ENCODE measurements at places on chromosomes 1 and 21. TPM values are rescaled to one million over a fixed set of nuclear protein-coding genes. Genes with fewer than 3 reads are reported as not detected.

The RASSF5 gene
- 0.23 TPM for polyA plus RNA-seq

The PDZK1IP1 gene
- 0.52 TPM for polyA plus RNA-seq

The TNFRSF1B gene
- 65.3 TPM for polyA plus RNA-seq

The UROD gene
- polyA plus RNA-seq, result 636 TPM

The WNT4 gene
- polyA plus RNA-seq, result 0.08 TPM

The DNAJC28 gene
- 0.32 TPM for polyA plus RNA-seq

The SLFNL1 gene
- 0.14 TPM for polyA plus RNA-seq

The KRTAP11-1 gene
- not detected for polyA plus RNA-seq

The NPL gene
- 0.14 TPM for polyA plus RNA-seq

DNA sequence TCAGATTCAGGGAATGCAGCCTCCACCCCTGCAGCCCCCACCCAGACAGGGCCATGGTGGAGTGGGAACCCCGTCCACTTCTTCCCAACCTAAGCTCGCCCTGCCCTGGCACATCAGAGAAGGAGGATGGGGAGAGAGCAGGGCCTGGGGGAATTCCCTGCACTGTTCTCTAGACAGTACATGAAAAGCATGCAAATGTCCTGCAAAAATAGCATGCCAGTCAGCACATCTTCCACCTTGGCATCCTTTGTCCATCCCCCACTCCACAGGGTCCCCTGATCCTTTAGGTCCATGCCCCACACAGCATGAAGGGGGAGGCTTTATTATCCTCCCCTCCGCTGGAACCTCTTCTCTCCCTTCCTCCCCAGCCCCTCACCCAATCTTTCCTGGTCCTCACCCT lies 35.0 kb upstream of the RD3 start:
- no peak for DNase-seq

GRCh38 chr1:54479841-54480524 lies 68.0 kb upstream of the ACOT11 start:
- DNase-seq, result no peak

DNA sequence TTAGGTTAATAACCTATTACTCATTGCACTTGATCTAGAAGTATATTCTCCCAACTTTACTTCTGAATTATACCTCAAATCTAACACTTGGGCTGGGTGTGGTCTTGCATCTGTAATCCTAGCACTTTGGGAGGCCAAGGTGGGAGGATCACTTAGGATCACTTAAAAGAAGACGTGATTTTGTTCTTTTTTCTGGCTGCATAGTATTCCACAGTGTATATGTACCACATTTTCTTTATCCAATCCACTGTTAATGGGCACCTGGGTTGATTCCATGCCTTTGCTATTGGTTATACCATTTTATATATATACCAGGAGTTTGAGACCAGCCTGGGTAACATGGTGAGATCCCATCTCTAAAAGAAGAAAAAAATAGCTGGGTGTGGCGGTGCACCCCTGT lies 48.5 kb upstream of the TSNAX start:
- DNase-seq, result no peak

GRCh38 chr1:157819896-157820295 lies at the start of gene FCRL1:
Gene FCRL1, minus strand, starts transcription at chr1:157820120. Its CDS starts 83 bp downstream, at chr1:157820037.
- no peak for DNase-seq

DNA sequence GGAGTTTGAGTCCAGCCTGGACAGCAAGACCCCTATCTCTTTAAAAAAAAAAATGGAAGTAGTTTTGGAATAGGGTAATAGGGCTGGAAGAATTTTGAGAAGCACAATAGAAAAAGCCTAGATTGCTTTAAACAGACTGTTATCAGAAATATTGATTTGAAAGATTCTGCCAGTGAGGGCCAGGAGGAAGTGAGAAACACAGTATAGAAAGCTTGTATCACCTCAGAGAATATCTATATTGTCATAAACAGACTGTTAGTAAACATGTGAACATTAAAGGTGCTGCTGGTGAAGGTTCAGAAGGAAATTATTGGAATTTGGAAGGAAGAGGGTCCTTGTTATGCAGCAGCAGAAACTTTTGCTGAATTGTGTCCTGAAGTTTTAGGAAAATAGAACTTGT lies 24.8 kb upstream of the PSEN2 start:
- no peak for DNase-seq

- DNase-seq, result no peak
These were observed 5.8 kb downstream of the PRKCZ start for GRCh38 chr1:2055911-2056575.

DNA sequence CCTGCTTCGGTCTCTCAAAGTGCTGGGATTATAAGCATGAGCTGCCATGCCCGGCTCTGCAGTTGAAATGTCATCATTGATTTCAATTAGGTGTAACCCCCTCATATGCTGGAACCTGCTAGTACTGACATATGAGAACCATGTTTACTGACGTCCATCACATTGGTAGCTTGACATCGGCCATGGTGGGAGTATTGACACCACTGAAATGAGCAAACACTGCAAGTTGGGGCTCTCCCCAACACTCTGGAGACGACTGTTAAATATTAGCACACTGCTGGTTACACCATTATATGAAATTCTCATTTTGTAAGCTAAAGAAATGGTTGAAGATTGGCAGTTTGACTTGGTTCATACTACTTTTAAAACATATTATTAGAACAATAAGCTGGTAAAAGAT lies 63.7 kb downstream of the CNST start:
- no peak for DNase-seq

- no peak for DNase-seq
These were observed 61.4 kb downstream of the TMEM200B start for GRCh38 chr1:29062157-29062942.

- DNase-seq, result peak; percentile 78
These were observed 7.7 kb downstream of the VSIG8 start for GRCh38 chr1:159854693-159855192.

DNA sequence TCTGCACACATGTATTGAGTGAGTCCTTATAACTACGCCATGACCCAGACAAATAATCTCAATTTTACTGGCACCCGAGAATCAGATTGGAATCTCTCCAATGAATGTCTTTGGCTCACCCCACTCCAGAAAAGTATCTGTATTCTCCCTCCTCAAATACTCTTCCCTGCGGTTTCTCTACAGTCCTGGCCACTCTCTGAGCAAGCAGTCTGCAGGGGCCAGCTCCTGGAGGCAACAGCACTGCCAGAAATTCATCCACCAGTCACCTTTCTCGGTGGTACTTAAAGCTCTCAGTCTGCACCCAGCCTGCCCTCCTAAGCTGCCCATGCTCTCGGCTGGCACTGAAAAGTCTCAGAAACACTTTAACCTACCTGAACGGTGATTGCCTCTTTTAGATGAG lies 16.1 kb upstream of the LYST start:
- no peak for DNase-seq

GRCh38 chr1:110634455-110635311 lies 28.5 kb upstream of the KCNA2 start:
- DNase-seq, result no peak

GRCh38 chr1:235712812-235713211 lies 63.2 kb upstream of the GNG4 start:
- no peak for DNase-seq

GRCh38 chr1:235838021-235838420 lies 28.7 kb downstream of the LYST start:
- no peak for DNase-seq

- DNase-seq, result peak; percentile 58
These were observed 7.5 kb downstream of the TAF1A start for GRCh38 chr1:222582099-222582774.

DNA sequence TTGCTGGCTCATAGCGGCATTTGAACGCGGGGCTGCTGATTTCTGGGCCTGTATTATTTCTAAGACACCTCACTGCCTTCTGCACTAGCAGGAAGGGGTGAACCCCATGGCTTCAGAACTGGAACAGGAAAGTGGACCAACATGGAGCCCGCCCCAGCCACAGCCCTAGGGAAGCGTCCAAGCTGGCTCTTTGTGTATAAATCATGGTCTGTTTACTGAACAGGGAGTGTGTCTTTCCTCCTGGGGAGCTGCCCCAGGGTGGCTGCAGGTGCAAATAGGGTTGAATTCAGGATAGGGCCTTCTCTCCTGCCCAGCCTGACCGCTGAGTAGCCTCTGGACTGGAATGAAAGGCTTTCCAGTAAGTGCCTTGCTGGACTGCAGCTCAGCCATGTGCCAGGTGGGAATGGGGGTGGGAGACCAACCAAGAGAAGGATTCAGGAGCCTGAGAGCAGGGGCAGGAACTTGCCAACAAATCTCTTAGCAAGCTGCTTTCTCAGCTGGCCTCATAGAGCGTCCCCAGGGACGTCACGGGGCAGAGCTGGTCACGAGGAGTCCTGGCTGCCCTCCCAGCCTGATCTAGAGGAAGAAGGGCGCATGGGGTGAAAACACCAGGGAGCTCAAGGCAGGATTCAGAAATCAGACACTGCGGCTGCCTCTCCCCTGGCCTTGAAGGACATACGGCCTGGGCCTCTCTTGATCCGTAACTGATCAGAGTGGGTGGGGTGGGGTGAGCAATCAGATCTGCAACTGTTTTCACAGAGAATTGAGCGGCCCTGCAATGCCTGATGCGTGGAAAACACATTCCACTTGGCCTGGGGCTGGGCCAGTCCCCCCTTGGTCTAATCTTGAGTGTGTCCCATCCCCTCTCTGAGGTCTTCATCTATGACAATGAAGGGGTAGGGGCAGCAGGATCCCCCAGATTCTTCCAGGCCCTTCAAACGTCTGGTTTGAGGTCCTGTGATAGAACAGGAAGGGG lies 56.5 kb upstream of the SELENON start:
- peak; percentile 79 for DNase-seq

DNA sequence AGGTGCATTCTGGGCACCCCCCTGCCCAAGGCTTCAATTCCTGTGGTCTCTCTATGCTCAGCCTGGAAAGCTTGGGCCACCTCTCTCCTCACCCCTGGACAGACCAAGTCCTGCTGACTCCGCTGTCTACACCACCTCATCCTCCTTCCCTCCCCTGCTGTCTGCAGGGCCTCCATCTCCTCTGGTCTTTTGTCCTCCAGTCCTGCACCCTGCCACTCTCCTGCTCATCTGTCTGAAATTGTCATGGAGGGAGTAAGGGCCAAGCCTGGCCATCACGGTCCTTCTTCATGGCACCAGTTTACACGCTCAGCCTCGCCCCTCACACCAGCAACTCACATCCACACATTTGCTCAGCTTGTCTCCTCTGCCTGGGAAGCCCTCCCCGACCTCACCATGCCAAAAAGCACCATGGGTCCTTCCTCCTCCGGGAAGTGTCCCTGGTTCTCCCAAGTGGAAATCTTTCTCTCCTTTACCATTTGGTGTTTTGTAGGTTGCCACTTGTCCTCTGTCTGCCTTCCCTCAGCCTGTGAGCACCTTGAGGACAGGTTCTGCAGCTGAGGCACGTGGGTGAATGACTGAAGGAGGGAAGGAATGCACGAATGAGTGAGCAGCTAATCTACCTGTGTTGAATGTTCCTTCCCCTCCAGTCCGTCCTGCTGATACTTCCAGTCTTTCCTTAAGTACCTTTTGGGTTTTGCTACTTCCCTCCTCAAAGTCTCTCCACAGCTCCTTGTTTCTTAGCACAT lies 2.1 kb upstream of the SLC2A1 start:
- DNase-seq, result no peak

- no peak for DNase-seq
These were observed 133.4 kb upstream of the ERG start for GRCh38 chr21:38631676-38632075.

DNA sequence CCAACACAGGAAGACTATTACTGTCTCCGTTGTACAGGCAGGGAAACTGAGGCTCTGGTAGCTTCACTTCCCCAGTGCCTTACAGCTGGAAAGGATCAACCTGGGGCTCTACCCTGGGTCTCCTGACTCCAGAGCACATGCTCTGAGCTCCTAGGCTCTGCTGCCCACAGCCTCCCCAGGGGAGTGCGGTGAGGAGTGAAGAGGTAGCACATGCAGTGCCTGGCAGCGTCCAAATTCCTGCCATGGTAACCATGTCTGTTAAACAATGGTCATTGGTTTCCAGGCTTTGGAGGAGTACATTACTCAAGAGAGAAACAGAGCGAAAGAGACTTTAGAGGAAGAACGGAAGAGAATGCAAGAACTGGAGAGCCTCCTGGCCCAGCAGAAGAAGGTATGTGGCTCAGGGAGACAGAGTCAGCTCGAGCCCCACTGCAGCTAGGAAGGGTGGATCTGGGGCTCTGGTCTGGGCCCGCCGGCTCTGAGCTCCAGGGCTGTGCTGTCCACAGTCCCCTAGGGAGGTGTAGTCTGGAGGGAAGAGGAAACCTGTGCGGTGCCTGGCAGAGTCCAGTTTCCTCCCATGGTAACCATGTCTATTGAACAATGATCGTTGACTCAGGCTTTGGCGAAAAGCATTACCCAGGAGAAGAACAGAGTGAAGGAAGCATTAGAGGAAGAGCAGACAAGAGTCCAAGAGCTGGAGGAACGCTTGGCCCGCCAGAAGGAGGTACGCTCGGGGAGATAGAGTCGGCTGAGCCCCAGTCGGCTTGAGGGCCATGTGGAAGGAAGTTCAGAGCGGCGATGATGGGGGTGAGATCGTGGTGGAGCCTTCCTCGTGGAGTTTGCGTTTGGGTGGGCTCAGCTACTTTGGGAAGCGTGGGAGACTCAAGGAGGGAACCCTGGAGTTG lies 64.6 kb upstream of the EFHD2 start:
- no peak for DNase-seq

- DNase-seq, result no peak
These were observed 59.6 kb upstream of the CSF3R start for GRCh38 chr1:36542024-36542961.

- no peak for DNase-seq
These were observed 53.4 kb downstream of the DUSP10 start for GRCh38 chr1:221688488-221688843.

DNA sequence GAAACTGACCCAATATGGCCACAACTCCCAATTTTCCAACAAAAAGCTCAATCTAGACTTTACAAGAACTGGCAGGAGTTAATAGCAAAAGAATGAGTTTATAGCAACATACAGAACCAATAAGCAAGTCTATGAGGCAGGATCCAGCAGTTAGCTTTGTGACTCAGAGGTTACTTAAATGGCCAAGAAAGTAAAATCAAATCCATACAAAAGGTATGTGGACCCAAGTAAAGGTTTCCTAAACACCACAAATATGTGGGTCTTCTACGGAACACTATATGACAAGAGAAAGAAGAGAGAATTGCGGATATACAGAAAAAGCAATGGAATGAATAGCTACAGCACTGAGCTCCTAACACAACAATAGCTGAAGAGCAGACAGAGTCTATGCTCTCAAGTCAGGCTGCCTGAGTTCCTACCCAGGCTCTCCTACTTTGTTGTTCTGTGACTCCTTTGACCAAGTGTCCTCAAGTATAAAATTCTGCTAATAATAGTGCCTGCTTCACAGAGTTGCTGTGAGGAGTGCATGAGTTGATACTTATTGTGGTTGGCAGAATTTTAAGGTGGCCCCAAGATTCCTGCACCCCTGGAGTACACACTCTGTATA lies 204.3 kb downstream of the SMYD3 start:
- no peak for DNase-seq

- peak; percentile 80 for DNase-seq
These were observed 14.7 kb upstream of the CFAP126 start for GRCh38 chr1:161382214-161383019.

GRCh38 chr21:19833082-19833481 lies 1165.1 kb upstream of the NCAM2 start:
- no peak for DNase-seq

DNA sequence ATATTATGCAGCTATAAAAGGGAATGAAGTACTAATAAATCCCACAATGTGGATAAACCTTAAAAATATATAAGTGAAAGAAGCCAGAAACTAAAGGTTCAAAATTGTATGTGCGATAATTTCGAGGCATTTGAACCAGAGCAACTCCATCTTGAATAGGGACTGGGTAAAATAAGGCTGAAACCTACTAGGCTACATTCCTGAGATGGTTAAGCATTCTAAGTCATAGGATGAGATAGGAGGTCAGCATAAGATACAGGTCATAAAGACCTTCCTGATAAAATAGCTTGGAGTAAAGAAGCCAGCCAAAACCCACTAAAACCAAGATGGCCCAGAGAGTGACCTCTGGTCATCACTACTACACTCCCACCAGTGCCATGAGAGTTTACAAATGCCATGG lies 103.1 kb downstream of the SLC16A1 start:
- DNase-seq, result no peak

Data from endothelial cell of umbilical vein (primary cell).